ENCODE measurements at places on chromosomes 7 and 10.

- DNase-seq, result no peak
Observed at GRCh38 chr7:38274486-38274885, 1.1 kb upstream of the TARP start.

DNA sequence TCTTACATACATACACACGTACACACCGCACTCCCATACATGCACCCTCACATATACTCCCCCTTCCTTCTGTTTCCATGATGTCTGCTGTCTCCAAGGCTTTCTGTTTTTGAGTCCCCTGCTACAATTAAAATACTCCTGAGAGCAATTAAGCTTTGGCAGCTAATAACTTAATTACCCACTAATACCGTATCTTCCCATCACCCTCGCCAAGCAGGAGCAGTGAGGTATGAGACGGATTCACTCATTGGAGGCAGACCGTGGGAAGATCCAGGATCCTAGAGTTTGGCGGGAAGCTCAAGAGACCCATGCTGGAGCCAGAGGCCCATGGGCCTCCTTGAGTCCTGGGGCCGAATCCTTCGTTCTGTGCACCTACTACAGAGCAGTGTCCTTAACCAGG is 1.7 kb upstream of the CALN1 start:
- DNase-seq, result no peak

GRCh38 chr7:123864966-123865365 is 20.0 kb downstream of the HYAL4 start:
- no peak for DNase-seq

DNA sequence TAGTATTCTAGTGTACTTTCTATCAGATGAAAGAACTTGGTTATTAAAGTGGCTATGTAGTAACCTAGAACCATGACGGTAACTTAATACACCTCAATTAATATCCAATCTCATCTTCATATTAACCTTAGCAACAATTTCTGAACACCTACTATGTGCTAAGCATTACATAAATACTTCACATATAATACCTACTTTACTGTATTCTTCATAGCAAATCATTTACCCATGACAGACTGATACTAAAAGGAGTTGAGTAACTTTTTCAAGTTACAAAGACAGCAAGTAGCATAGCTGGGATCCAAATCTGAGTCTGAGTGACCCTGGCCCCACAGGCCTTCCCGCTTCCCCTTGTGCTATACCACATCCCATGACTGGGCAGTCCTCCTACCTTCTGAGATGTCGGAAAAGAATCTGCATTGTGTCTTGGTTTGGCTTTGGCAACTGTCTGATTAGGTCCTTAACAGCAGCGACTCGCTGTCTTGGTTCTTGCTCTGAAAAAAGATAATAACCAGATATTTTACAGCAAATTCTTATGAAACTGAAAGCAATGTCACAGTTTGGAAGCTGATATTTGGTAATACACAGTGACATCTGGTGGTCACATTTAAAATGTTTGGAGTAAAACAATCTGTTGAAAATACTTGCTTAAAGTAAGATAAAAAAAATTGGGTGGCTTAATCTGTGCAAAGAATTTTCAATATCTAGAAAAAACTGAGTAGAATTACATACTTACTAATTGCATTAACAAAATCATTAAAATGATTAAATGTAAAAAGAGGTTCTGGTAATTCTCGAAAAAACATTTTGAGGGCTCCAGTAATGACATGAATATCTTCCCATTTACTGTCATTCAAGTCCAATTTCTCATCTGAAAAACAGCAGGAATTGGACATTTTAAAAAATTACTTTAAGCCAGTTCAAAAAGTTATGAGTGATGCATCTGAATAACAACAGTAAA is 120.1 kb downstream of the ARHGAP12 start:
- no peak for DNase-seq

DNA sequence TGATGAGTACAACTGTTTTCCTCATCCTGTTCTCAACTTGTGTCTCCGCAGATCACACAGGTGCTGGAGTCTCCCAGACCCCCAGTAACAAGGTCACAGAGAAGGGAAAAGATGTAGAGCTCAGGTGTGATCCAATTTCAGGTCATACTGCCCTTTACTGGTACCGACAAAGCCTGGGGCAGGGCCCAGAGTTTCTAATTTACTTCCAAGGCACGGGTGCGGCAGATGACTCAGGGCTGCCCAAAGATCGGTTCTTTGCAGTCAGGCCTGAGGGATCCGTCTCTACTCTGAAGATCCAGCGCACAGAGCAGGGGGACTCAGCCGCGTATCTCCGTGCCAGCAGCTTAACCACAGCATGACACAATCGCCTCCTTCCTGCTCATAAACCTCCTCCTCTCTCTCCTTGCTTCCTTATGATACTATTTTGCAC is 126.7 kb upstream of the PRSS58 start:
- no peak for DNase-seq

DNA sequence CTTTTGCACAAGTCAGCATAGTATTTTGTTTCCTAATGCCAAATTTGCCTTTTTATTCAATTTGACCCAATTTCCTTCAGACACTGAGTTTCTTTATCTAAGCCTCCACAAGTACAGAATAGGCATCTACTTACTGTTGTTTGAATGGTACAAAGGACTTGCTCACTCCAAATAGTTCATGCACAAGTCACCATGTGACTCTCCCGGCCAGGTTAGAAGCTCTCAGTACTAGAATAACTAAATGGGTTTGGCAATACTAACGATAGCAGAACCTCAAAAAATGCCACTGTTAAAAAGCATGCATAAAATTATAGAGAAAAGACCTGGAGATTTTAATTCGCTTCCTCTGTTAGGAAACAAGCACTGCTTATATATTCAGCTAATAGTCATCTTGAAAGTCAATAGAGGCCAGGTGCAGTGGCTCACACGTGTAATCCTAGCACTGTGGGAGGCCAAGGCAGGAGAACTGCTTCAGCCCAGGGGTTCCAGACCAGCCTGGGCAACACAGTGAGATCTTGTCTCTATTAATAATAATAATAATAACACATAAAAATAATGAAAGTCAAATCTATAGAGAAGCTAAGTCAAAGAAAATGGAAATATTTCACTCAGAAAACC is 335.8 kb upstream of the MBL2 start:
- DNase-seq, result no peak

Measured in activated naive CD4-positive, alpha-beta T cell (primary cell).